AG04450 (cell line): ENCODE measurements at places on chromosomes 1 and 21. TPM values are rescaled to one million over a fixed set of nuclear protein-coding genes. Genes with fewer than 3 reads are reported as not detected.
A peak's percentile ranks its signal among the peaks of the same experiment; 100 is the strongest.

DNA sequence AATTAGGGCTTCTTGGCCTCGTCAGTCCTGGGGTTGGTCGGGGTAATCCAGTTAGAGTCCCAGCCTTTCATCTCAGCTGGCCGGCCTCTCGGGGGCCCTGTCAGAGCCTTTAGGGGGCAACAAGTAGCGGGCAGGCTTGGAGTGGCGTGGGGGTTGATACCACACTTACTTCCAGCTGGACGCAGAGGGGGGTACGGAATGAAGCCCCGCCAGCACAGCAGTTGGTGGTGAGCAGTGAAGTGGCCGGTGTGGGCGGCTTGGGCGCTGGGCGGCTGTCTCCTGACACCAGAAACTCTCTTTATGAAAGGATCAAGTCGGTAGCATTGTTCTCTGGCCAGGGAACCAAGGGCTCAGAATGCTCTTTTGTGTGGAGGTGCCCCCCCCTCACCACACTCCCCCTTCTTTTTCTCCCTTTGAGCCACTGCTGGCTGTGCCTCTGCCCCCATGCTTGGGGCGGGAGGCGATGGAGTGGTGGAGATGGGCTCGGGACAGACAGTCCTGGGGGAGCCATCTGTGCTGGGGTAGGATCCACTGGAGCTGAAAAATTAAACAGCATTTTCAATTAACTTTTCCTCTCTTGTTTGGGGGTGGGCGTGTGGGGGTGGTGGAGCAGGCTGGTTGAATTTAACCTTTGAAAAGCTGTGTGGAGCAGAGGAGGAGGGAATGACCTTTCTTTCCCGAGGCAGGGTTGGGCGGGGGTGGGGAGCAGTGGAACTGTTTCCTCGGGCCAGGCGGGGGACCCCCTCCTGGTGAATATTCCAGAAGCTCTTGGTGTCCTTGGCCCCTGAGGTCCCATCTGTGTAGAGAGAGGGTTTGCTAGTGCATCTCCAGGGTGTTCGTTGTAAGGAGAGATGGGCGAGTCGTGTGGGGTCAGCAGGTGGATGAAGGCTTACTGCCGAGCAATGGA, 102.7 kb downstream of the RNF220 start:
- no peak for DNase-seq

GRCh38 chr21:35024513-35024912, 24.6 kb downstream of the RUNX1 start:
- no peak for DNase-seq

DNA sequence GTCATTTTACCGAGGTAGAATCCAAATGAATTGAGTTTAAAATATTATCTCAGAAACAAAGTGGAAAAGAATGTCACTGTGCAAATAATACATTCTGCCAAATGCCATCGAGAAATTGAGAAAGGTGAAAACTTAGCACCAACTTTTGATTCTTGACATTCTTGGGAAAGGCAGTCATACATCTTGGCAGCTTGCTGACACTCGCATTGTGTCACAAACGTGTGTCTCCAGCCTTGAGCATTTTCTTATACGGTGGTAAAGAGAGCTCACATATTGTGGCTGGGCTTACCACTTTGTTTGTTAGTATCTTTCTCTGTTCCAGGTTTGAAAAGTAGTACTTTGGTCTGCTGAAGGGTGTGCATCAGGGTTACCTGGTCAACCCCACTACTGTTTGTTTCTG, 1456.1 kb downstream of the BRINP3 start:
- no peak for DNase-seq

DNA sequence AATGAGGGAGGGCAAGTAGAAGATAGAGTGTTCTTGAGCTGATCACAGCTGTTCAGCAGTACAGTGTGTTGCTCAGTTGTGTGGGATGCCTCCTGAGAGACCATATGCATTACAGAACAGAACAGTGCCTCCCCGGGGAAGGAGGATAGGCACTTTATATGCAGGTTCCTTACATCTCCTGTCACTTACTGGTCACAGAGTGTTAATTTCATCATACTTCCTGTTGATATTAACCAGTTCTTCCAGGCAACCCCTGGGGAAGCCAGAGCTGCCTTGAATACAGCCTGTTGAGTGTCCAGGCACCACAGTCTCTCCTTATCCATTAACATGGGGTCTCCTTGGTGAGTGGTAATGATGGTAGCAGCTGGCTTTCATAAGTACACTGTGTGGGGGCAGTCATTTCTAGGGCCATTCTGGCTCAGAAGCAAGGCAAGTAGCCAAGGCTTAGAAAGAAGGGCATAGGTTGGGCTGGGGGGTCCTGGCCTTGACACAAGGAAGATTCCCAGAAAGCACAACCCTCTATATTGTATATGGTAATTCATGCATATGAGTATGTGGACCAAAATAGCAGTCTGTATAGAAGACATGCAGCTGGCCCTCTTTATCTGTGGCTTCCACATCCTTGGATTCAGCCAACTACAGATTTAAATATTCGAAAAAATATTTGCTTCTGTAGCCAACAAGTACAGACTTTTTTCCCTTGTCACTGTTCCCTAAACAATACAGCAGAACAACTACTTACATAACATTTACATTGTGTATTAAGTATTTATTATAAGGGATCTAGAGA, 142.4 kb downstream of the ZP4 start:
- DNase-seq = no peak

Gene DCST1
- polyA plus RNA-seq = not detected in 2 replicates

Gene LMOD1
- polyA plus RNA-seq = 41.1 and 52.6 TPM in 2 replicates

- no peak for DNase-seq
Observed at GRCh38 chr1:111281411-111281810, 9.2 kb upstream of the CHIA start.

DNA sequence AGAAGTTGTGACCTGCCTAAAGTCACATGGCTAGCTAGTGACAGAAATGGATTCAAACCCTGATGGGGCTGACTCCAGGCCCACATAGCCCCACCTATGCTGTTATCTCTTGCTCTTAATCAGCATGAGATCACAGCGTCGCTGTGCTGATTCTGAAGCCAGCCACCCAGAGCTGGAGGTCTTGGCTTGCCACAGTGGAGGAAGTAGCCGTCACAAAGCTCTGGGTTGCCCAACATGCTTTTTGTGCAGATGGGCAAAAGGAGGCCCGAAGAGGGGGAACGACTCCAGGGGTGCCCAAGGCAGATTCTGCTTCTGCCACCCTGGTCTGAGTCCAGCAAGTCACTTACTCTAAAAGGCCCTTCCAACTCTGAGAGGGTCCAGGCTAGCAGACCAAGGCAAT, 14.7 kb upstream of the MFSD2A start:
- no peak for DNase-seq

Gene IVL
- polyA plus RNA-seq = not detected in 2 replicates

DNA sequence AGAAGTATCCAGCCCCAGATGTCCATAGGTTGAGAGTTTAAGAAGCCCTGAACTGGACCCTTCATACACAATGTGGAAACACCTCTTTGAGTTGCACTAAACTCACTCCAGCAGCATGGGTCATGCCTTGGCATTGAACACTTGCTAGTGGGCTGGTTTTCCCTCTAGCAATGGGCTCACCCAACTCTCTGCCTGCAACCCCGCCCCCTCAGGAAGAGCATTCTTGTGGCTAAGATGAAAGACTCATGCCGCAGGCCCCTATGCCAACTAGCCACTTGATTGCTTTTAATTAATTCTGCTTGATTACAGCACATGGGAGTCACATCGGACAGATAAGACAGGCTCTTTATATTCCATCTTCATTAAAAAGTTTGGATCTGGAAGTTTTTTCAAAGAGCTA, 136.5 kb upstream of the GJB5 start:
- no peak for DNase-seq

DNA sequence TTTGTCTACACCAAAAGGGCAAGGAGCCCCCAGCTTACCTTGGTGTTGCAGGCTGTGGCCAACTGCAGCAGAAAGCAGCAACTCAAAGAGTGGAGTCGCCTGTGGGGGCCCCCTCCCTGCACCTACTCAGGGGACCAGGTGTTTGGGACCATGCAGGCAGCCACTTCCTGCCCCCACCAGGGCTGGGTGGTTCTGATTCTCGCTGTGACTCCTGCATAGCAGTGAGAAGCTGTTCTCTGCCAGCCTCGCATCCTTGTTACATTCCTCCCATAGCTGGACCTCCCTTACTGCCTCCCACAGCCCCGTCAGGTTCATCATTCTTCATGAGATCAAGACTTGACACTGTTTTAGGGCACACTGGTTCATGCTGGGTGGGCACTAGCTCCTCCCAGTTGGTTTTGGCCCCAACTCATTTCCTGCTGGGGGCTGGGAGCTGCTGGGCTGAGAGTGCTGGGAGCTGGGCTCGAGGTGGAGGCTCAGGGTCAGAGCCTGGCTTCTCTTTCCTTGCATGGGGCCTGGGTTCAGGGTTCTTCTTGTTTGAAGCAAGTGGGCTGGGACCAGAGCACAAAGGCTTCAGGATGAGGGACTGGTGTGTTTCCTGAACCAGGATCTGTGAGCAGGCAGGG, 146.9 kb upstream of the C1orf174 start:
- no peak for DNase-seq

Gene KDM1A
- polyA plus RNA-seq = 89.8 and 91.8 TPM in 2 replicates

Gene SLC25A34
- 0.46 and 0.60 TPM in 2 replicates for polyA plus RNA-seq

Gene WRAP73
- polyA plus RNA-seq = 14.1 and 16.7 TPM in 2 replicates

Gene TRIM17
- 0.16 and 0.27 TPM in 2 replicates for polyA plus RNA-seq

DNA sequence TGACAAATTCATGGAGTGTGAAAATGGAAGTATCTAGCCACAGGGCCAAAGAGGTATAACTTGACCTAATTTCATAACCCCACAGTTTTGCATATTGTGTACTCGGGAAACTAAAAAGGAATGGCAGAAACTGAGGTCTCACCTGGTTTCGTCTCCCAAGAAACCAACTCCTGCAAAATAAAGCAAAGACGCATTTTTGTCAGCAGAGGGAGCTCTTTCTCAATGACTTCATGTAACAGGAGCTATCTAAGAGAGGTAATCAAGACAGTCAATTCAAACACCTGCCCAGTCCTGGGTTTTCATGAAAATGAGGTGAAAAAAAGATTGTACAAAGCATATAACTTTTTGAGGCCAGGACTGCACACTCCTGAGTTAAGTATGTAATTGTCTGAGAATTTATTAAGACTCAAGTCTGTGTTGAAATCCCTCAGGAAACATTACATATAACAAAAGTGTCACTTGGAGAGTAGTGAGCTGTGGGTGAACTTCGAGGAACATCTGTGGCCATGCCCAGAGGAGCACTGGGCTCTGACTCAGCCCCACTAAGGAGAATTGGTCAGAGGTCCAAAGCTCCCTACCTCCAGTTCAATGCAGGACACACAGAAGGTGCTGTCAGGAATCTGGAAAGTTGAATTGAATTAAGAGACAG, 17.6 kb downstream of the FCRL4 start:
- DNase-seq = peak; percentile 13

Gene ADAMTS5
- 3.1 and 4.1 TPM in 2 replicates for polyA plus RNA-seq

- DNase-seq = no peak
Observed at GRCh38 chr1:159089184-159089791, 12.7 kb upstream of the AIM2 start.

DNA sequence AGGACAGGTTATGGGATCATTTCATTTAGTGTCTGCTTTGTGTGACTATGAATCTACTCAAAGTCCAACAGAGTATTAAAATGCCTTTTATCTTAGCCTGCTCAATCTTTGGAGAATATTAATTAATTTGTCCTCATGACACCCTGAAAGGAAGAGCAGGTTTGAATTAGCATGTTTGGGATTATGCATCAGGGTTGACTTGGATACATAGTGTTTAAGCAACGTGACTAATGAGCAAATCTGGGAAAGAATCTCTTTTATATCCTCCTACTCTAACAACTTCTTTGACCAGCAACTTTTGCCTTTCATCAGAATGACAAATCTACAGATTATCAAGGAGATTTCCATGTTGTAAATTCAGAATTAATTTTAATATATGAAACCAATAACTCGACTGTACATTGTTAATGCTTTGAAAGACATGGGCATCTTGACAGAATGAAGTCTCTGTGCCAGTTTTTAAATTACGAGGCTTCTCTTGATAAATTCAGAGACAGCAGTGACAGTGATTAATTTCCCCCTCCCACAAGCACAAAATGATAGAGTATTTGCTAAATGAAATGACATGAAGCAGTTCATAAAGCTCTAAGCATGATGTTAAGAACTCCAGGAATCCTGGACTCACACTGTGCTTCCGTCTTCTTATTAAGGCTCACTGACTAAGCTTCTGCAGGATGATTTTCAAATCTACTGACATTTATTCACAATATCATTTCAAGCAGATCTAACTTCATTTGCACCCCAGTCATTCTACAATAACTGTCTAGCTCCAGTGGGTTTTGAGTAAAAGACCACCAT, 156.5 kb downstream of the PCNX2 start:
- DNase-seq = no peak

Gene MCOLN3
- 0.05 TPM in 2 replicates for polyA plus RNA-seq

- no peak for DNase-seq
Observed at GRCh38 chr1:50981741-50982140, 11.7 kb downstream of the CDKN2C start.

Gene SON
- 103 and 113 TPM in 2 replicates for polyA plus RNA-seq

DNA sequence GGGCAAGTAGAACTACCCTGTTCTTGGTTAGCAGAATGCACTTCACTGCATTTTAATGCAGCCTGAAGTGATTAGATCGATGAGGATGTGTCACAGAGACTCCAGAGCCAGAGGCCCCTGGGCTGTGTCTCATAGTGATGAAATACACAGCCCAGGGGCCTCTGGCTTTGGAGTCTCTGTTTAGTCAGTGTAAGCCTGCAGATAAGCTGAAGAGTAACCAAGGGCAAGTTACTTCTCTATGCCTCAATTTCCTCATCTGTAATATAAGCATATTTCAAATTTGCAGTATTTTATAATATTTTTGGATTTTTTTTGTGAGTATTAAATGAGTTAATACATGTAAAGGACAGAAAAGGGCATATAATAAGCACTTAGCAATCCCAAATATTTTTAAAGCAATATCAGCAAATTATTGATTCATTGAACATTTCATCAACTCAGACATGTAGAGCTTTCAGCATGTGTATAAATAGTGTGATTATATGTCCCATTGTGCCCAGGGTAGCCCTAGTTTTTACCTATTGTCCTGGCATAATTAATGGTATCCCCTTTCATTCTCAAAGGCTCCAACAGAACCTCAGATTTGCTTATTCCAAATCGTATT, 23.6 kb upstream of the APOBEC4 start:
- no peak for DNase-seq

Gene TBCE
- 29.9 and 36.5 TPM in 2 replicates for polyA plus RNA-seq

Gene KLHDC9
- 1.1 and 1.6 TPM in 2 replicates for polyA plus RNA-seq

Gene SPRR3
- polyA plus RNA-seq = not detected in 2 replicates

Gene SLC22A15
- polyA plus RNA-seq = not detected in 2 replicates

Gene KIF2C
- polyA plus RNA-seq = 11.8 and 14.3 TPM in 2 replicates

DNA sequence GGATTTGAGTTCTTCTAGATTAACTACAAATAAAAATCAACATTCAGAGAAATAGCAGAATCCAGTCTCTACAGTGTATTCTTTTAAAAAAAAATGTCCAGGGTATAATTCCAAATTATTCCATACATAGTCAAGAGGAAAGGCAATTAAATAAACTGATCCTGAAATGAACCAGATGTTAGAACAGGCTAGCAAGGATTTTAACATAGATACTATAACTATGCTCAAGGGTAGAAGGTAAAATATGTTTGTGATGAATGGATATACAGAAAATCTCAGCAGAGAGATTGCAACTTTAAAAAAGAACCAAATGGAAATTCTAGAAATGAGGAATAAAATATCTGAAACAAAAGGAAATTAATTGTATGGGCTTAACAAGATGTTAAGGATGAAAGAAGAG, 32.4 kb downstream of the CYYR1 start:
- DNase-seq = no peak

Gene HNRNPCL2
- polyA plus RNA-seq = not detected in 2 replicates
